ENCODE measurements at places on chromosomes 12 and 14.
A peak's percentile ranks its signal among the peaks of the same experiment; 100 is the strongest.

GRCh38 chr12:13849456-13849855 lies 131.9 kb downstream of the GRIN2B start:
- peak; percentile 90 for DNase-seq

DNA sequence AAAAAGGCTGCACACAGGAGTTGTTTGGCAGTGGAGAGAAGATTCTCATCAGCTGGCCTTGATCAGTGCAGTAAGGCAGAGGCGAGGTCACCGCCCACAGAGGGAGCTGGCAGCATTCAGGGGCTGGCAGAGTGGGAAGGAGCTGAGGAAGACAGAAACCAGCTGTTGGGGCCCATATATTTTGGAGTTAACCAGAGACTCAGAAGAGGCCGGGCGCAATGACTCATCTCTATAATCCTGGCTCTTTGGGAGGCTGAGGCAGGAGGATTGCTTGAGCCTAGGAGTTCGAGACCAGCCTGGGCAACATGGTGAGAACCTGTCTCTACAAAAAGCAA lies 17.7 kb downstream of the SMCO2 start:
- no peak for DNase-seq

DNA sequence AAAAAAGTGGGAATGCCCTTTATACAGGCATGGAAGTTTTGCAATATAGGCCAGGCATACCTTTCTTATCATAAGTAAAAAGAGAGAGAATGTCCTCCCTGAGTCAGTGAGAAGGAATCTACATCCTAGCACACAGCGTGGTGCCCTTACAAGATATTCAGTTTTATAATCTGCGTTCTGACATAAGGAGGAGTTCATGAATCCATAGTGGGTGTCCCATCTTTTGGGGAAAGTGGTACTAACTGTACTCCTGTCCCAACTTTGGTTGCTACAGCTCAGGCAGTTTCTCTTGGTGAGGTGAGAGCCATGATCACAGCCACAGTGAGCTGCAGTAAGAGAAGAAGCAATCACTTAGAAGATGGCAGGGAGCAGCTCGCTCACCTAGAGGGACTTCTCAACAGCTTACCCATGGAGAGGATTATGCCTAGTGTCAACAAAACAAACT lies 332.9 kb downstream of the BCAT1 start:
- DNase-seq, result no peak

- no peak for DNase-seq
Observed at GRCh38 chr14:81509838-81510452, 23.7 kb downstream of the SEL1L start.

DNA sequence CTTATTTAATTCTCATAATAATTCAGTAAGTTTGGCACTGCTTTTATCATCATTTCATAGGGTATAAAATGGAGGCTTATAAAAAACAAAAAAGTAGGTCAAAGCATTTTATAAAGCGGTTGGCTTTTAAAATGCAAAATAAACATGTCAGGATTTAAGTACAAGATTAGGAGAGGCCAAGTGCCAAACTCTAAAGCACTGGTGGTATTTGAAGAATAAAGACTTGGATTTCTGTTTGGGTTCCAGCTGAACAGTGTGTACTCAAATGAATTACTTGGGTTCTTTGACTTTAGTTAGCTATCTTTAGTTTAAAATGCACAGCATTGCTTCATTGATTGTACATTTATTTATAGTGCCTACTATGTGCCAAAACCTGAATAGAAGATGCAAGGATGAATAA lies 966.6 kb upstream of the SEL1L start:
- DNase-seq, result no peak

DNA sequence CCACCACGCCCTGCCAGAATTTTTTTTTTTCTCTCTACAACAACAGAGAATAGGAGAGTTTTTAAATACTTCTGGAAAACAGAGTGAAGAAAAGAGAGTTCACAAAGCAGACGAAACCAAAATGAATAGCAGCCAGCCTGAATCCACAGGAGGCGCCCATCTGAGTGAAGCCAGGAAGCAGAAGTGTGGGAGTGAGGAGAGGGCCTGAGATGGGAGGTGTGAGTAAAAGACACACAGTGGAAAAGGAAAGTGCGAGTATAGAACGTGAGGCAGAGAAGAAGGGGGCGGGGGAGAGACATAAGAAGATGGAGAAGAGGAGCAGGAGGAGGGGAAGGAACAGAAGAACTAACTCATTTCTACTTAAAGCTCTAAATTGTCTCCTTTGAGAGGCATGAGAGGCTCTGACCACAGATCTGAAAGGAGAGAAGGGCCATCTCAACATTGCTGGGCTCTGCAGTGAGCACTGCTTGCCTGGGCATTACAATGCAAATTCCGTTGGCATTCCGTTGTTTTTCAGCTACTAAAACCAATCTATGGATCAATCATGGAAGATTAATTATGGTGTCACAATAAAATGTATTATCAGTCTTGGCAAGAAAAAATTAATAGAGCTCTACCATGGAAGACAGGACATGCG lies 140.1 kb upstream of the CPSF6 start:
- no peak for DNase-seq

DNA sequence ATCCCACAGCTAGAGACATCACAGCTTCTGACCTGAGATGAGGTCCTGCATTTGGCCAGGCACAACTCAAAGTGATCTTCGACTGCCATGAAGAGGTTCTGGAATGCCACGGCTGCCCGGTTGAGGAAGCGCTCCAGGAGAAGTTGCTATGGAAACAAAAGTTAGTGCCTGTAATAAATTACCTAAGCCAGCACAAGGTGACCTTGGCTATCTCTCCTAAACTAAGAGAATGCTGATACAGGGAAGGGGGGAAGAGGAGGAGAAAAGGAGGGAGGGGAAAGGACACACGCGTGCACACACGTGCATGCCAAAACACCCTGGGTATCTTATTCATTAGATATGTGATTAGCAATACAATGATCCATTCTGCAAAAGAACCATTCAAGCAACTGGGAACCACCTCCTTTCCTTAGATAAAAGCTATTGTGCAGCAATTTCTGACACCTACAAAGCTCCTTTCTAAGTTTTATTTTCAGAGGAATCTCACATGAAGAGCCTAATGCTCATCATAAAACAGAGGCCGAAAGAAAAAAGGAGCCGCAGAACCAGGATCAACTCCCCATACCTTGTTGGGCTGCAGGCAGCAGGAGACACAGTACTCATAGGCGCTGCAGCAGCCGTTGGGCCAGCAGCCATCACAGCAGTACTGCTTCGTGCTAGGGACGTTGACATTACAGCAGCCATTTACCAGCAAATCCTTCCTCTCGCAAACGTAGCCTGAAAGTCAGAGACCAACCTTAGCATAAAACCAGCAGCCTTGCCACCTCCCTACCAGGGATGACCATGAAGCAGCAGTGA lies 17.9 kb downstream of the SPRING1 start:
- DNase-seq, result no peak

GRCh38 chr14:36857136-36857535 lies 195.5 kb downstream of the PAX9 start:
- DNase-seq, result no peak

DNA sequence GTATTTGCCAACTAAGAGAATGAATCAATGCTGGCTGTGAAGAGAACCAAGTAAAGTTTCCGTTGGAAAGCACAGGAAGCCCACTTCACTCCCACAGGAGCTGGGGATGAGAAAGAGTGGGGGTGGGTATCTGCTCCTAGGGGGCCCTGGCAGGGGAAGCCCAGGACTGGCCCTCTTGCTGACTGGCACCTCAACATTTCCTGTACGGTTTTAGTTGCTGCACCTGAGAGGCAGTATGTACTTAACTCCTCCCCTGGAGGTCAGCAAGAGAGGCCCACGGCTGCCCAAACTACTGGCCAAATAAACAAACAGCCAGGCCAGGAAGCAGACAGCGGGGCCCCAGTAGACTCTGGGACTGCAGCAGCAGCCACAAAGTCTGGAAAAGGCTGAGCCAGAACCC lies 33.8 kb upstream of the VWF start:
- no peak for DNase-seq

DNA sequence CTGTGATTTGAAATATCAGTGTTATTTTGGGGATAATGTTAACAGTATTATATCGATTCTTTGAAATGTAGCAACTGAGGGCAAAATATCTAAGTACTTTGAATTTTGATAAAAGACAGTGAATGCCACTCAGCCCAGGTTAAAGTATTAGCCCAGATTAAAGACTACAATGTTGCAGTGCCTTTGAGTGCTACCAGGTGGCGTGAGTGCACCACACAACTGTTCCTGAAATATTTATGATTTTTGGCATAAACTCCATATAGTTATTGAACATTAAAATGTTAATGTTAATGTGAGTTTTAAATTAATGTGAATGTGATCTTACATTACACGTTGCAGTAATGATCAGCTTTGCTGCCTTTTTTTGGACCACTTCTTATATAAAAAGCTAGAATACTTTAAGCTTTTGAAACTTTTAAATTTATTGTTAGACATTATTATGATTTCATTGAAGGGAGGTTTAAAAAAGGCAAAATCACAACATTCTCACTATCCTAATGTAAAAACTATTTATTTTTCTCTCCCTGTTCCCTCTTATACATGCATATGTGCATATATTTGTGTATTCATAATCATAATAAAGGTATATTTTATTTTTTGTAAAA lies 22.5 kb downstream of the MRPS35 start:
- peak; percentile 71 for DNase-seq

DNA sequence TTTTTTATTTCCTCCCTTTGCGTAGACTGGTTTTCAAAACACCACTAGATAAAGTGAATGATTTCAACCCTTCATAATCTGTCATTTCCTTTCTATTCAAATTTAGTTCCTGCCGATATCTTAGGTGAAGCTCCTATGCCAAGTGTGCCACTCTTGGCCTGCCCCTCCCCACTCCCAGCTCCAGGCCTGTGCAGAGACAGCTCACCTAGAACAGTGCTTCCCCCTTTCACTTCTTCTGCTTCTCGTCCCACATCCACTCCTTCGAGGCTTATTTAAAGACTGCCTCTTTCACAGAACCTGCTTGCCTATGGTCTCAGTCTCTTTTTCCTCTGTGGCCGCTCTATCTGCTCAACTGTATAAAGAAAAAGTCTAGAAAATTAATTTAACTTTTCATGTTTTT lies 473.8 kb downstream of the RAD51B start:
- DNase-seq, result no peak

GRCh38 chr12:115570069-115570777 lies 707.3 kb downstream of the MED13L start:
- DNase-seq, result no peak

- peak; percentile 39 for DNase-seq
Observed at GRCh38 chr12:109393437-109394345, 46.0 kb downstream of the MYO1H start.

DNA sequence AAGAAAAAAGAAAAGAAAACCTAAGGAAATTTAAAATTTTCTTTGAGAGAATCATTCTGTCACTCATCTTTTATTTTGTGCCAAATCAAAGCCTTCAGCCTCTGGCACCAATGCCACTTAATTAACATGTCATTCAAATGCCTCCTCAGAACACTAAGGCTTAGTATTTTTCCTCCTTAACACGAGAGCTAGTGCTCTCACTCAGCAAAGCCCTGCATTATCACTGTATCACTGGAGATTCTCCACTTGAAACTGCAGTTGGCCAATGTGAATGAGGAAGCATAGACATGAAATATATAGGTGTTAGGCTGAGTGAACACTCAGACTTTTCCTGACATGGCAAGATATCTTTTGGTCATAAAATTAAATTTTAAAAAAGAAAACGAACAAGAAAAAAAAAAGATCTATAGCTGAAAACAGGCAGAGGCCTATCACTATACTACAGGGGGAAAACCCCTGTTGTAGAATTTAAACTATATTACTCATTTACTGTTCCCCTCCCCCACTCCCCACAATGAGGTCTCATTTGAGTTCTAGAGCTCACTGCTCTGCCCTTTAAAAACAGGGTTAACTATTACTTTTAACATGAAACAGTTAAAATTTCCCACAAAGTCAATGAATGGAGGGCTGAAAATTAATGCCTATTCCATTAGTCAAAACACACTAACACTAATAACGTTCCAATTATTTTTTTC lies 5.1 kb downstream of the MBIP start:
- no peak for DNase-seq

DNA sequence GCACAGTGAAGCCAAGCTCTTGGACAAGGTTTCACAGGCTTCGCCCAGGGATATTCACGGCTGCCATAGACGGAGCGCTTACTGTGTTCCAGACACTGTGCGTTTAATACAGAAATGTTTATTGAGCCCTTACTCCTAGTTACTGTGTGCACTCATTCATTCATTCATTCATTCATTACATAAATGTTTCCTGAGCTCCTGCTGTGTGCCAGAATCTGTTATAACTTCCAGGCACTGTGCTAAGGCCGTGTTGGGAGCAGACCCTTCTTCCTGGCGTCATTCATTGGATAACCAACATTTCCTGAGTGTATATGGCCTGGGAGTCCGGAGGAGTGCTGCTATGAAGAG lies 760 bp upstream of the MED13L start:
- no peak for DNase-seq

DNA sequence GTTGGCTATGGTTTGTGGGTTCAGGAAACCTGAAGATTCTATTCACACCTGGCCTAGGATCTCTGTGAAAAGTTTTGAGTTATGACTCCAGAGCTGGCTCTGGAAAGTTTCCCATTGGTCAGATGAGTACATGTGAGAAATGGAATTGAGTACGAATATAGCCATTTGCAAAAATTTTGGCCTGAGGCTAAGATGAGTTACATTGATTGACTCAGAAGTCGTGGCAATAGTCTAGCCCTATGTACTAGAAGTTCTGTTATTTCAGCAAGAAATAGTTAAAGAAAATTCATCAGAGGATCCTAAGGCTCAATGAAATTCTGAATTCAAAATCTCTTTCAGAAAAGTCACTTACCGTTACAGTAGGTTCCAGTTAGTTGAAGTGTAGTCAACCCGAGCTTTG lies 109.9 kb downstream of the PTCSC3 start:
- DNase-seq, result no peak

DNA sequence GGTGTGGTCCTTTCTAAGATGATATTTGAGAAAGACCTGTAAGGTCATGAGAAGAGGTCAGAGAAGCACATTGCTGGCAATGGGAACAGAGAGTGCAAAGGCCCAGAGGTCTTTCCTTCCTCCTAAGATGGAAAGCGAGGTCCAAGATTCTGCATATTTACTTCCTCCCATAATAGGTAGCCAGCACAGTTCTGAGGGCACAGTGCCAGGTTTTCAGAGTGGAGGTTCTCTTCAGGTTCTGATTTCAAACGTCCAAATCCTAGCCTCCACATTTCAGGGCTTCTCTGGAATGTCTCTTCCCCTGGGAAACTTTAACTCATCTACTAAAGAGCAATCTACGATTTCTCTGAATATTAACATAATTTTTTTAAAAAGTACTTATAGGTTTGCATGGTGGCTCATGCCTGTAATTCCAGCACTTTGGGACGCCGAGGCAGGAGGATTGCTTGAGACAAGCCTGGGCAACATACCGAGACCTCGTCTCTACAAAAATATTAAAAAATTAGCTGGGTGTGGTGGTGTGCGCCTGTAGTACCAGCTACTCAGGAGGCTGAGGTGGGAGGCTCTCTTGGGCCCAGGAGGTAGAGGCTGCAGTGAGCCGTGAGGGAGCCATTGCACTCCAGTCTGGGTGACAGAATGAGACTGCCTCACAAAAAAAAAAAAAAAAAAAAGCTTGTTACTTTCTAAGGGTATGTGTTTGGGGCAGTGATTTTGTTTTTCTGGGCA lies 526 bp upstream of the MRPL42 start:
- DNase-seq, result no peak
